Central memory CD8-positive, alpha-beta T cell (primary cell): ENCODE measurements at places on chromosomes 7 and 10.

DNA sequence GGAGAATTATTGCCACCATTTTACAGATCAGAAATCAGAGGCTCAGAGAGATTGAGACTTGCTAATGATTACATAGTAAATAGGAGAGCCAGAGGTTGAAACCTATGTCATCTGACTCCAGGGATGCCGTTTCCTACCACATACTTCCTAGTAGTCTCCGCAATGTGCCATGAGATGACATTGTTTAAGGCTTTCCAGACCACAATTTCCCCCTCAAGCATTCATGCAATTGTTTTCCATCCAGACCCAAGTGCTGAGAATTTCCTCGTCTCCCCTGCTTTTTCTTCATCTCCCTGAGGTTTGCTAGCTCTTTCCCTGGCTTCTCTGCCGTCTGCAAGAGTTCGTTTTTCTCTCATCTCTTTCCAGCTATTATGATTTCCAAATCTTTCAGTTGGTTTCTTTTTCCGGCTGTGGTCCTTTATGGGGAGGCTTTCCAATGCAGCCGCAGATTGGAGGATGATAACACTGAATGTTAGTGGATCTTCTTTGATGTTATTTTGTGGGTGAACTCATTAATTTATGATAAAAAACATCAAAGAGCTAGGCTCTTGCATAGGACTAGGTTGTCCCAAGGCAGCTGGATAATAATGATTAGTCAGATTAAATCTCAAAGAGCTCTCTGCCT is 6.9 kb upstream of the GOLGA7B start:
- no peak for DNase-seq
- H3K4me1 ChIP-seq, result peaks cover 15% of the 10 kb centered on the region
- H3K27me3 ChIP-seq, result no peaks in the 10 kb centered on the region
- peaks cover 5% of the 10 kb centered on the region for H3K36me3 ChIP-seq
- no peak overlapping the region for H3K27ac ChIP-seq

DNA sequence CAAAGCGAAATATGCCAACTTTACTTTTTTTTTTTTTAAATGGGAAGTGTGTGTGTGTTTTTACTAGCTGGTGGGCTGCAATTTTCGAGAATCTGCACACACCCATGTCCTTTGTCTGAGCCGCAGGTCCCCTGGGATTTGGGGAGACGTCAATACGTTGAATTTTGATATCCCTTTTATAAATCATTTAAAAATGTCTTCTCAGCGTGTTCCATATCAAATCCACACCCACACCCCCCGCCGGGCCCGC is 404 bp upstream of the FMC1 start:
- DNase-seq, result no peak
- H3K36me3 ChIP-seq, result peaks cover 29% of the 10 kb centered on the region
- peak overlapping the region; percentile 91 for H3K4me3 ChIP-seq
- H3K27me3 ChIP-seq, result peaks cover 10% of the 10 kb centered on the region

DNA sequence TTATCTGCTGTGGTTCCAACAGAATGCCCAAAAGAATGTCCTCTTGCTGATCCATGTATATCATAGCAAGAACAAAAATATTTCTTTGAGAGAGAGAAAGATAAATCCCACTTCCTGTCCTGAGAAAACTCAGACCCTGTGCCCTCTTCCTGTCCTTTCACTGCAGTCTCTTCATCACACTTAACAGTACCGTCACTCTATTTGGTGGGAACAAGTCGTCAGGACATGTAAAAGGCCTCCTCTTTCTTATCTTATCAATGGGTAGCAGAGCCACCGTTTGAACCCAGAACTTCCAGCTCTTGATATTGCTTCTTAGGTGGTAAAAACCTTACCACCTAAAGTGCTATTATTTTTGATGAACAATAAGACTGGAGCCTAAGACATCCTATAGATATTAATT is 43.9 kb downstream of the CHRM2 start:
- DNase-seq, result no peak
- H3K36me3 ChIP-seq, result no peaks in the 10 kb centered on the region
- H3K27ac ChIP-seq, result no peak overlapping the region
- no peak overlapping the region for H3K4me3 ChIP-seq

DNA sequence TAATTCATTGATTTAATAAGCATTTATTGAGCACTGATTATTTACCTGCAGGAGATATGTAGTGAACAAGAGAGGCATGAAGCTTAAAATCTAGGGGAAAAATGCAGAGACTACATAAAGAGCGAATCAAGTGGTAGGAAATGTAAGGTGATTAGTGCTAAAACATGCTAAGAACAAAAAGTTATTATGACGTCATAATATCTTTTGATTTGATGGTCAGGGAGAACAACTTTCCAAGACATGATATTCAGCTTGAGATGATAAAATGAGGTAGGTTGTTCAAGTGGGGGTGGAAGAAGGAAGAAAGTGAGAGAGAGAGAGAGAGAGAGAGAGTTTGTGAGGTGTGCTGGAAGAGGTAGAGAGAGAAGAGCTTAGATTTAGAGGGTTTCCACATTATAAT is 317.7 kb downstream of the NRG3 start:
- H3K4me1 ChIP-seq, result no peaks in the 10 kb centered on the region
- no peak for DNase-seq
- H3K36me3 ChIP-seq, result no peaks in the 10 kb centered on the region
- no peak overlapping the region for H3K4me3 ChIP-seq

DNA sequence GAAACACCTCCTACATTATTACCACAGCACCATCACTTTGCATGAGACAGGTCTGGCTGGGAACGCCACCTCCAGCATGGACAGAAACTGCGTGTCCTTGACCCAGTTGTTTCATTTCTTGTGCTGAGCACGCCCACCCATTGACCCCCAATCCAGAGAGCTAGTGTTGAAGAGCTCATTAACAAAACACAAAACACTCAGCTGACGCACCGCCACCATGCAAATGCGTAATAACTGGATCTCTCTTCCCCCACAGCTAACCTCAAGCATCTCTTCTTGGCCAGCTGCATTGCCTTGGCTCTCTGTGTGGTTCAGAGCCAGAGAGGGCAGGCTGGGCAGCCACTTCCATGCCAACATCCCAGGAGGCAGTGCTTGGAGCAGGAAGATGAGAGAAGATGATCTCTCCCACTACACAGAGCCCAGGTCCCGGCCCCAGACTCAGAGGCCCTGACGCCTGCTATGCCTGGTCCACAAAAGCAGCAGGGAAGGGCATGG is 173.5 kb downstream of the PLXNA4 start:
- H3K27me3 ChIP-seq, result peaks cover 12% of the 10 kb centered on the region
- no peak overlapping the region for H3K27ac ChIP-seq
- H3K4me3 ChIP-seq, result no peak overlapping the region
- DNase-seq, result no peak
- peaks cover 23% of the 10 kb centered on the region for H3K4me1 ChIP-seq
- H3K36me3 ChIP-seq, result peaks cover 1% of the 10 kb centered on the region

GRCh38 chr10:127999297-128000129 is 92.6 kb downstream of the PTPRE start:
- H3K36me3 ChIP-seq, result no peaks in the 10 kb centered on the region
- no peaks in the 10 kb centered on the region for H3K4me1 ChIP-seq
- H3K4me3 ChIP-seq, result no peak overlapping the region

DNA sequence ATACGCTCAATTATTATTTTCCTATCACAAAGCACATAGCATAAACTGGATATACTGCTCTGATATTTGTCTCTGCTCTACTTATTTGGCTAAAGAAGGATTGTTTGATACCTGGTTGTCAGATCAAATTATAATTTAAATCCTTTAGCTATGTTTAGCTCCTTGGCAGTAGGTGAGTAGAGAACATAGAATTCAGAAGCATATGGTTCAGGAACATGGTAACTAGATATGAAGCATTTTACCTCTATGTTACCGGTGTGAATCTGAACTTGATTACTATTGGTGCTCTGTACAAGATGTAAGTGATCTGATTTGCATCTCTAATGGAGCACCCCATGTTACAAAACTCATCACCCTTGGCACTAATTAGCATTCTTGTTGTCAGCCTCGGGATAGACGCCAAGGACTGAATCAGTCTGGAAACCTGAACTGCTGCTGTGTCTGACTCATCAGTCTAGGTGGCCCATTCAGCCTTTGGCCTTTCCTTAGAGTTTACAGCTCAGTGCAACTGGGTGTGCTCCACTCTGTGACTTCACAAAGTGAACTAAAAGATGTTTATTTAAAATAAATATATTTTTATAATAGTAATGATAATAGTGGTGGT is 12.3 kb upstream of the MYPN start:
- no peaks in the 10 kb centered on the region for H3K27me3 ChIP-seq
- no peaks in the 10 kb centered on the region for H3K4me1 ChIP-seq
- peaks cover 1% of the 10 kb centered on the region for H3K36me3 ChIP-seq
- H3K27ac ChIP-seq, result no peak overlapping the region

DNA sequence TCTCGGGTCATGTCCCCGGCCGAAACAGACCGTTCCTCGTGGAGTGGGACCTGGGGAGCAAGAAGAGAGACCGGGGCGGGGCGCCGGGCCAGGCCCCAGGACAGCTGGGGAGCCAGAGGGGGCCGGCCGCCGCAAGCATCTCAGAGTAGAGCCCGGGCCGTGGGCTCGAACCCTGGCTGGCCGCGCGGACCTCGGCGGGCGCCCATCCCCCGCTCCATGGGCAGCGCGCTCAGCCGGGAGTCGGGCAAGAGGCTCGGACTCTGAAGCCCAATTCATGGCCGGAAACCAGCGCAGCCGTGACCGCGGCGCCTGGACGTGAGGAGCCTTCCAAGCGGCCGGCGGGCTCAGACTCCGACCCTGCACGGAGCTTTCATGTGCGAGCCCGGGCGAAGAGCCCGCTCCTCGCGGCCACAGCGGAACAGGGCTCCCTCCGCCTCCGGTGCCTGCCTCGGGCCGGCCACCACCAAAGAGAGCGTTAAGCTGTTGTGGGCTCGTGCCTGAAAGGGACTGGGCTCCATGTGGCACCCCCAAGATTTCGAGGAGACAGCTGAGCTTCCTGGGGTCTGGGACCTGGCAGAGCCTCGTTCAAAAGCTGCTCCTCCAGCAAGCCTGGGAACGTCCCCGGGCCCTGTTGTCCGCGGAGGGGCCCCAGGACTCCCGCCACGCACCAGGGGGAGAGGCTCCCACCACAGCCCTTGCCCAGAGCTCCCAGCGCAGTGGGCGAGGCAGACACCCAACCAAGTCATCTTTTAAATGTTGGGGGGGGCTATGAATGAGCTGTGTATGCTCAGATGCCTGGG is 757 bp upstream of the GRID1 start:
- H3K27ac ChIP-seq, result no peak overlapping the region
- no peaks in the 10 kb centered on the region for H3K36me3 ChIP-seq
- H3K4me3 ChIP-seq, result peak overlapping the region; percentile 3

DNA sequence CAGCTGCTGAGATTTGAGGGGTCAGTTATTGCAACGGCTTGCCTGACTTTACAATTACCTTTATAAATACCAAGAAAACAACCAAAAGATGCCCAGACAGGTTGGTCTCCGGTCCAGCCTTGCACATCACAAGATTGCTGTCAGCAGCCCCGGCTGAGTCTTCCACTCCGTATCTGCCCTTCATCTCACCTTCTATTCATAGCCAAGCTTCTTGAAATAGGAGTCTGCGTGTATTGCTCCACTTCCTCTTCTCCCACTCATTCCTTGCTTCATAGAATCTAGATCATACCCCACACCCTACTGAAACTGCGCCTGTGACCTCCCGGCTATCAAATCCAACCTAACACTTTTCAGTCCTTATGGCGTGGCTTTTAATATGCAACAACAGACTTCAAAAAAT is 31.1 kb upstream of the USP6NL start:
- H3K36me3 ChIP-seq, result no peaks in the 10 kb centered on the region
- no peak overlapping the region for H3K27ac ChIP-seq
- peaks cover 39% of the 10 kb centered on the region for H3K27me3 ChIP-seq
- DNase-seq, result no peak
- no peak overlapping the region for H3K4me3 ChIP-seq

GRCh38 chr7:103810112-103810744 is 179.2 kb downstream of the RELN start:
- peaks cover 2% of the 10 kb centered on the region for H3K36me3 ChIP-seq
- peaks cover 16% of the 10 kb centered on the region for H3K4me1 ChIP-seq
- H3K27ac ChIP-seq, result no peak overlapping the region
- H3K4me3 ChIP-seq, result no peak overlapping the region
- DNase-seq, result no peak
- no peaks in the 10 kb centered on the region for H3K27me3 ChIP-seq

DNA sequence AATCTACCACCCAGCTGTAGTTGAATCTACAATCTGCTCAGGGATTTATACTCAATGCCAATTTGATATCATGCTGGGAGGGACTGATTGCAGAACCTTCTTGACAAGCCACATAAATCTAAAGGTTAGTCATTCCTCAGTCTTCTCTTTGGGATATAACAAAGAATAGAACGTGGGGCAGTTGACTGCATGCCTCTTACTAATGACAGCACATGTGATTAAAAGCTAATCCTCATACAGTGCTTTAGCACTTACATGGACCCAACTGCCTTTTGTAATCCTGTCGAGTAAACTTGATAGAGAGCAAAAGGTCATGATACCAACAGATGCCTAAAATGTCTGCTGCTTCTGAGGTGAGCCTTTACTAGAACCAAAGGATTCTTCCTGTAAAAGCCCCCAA is 12.3 kb downstream of the KLHL7 start:
- H3K4me1 ChIP-seq, result peaks cover 17% of the 10 kb centered on the region
- H3K36me3 ChIP-seq, result no peaks in the 10 kb centered on the region
- H3K27ac ChIP-seq, result peak overlapping the region; percentile 14

DNA sequence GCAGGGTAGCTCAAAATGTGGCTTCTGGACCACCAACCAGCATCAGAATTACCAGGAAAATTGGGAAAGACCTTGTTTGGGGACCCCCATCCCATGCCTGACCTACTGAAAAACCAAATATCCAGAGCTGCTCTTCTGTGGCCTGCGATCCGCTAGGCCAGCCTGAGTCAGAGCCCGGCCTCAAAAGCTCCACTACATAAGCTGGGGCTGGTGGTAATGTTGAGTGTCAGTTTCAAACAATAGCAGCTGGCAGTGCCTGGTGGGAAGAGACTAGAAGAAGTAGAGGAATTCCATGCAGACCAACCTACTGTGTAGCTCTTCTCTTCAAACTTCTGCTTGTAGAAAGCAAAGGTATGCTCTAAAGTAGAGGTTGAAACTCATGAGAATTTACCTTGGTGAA is 52.0 kb downstream of the KLRG2 start:
- no peak for DNase-seq
- no peak overlapping the region for H3K27ac ChIP-seq
- H3K4me3 ChIP-seq, result no peak overlapping the region
- peaks cover 7% of the 10 kb centered on the region for H3K36me3 ChIP-seq
- no peaks in the 10 kb centered on the region for H3K27me3 ChIP-seq

DNA sequence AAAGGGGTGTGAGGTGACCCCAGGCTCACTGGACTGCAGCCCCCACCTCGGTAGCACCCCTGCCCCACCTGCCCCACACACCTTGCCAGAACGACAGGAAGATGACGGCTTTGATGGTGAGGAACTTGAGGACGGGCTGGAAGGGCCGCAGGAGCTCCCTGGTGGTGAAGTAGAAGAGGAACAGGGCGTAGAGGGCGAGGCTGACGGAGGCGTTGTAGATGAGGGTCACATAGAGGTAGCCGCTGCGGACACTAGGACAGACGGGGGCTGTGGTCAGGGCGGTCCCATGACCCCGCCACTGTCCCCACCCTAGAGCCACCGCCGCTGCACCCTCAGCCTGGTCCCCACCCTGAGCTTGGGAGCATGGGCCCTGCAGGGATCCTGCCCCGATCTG is 7.6 kb downstream of the TMEM184A start:
- no peak overlapping the region for H3K4me3 ChIP-seq
- no peak for DNase-seq
- no peaks in the 10 kb centered on the region for H3K27me3 ChIP-seq
- H3K4me1 ChIP-seq, result no peaks in the 10 kb centered on the region
- H3K27ac ChIP-seq, result no peak overlapping the region
- H3K36me3 ChIP-seq, result peaks cover 23% of the 10 kb centered on the region

- H3K27ac ChIP-seq, result no peak overlapping the region
- DNase-seq, result no peak
- no peaks in the 10 kb centered on the region for H3K36me3 ChIP-seq
- H3K4me1 ChIP-seq, result no peaks in the 10 kb centered on the region
Measured at GRCh38 chr7:91533996-91534395, 269.8 kb downstream of the FZD1 start.
